ENCODE measurements at places on chromosomes 4 and X.
A peak's percentile ranks its signal among the peaks of the same experiment; 100 is the strongest.

DNA sequence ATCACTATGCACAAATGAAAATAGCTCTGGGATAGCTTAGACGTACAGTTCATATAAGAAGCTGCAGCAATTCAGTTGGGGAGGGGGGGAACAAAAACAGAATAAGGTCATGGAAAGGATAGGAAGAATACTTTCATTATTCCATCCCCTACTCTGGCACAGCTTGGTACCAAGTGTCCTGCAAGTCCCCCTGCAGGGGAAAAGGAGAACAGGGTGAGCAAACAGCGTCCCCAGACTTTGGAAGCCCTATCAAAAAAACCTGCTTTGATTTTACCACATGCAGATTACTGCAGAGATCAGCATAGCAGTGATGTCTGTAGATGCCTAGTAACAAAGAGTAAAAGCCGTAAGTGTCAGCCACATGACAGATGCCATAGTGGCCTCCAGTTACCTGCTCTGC is 209.4 kb upstream of the NEIL3 start:
- DNase-seq: no peak

- no peak for DNase-seq
These were observed 79.7 kb upstream of the USP9X start for GRCh38 chrX:41005445-41005992.

DNA sequence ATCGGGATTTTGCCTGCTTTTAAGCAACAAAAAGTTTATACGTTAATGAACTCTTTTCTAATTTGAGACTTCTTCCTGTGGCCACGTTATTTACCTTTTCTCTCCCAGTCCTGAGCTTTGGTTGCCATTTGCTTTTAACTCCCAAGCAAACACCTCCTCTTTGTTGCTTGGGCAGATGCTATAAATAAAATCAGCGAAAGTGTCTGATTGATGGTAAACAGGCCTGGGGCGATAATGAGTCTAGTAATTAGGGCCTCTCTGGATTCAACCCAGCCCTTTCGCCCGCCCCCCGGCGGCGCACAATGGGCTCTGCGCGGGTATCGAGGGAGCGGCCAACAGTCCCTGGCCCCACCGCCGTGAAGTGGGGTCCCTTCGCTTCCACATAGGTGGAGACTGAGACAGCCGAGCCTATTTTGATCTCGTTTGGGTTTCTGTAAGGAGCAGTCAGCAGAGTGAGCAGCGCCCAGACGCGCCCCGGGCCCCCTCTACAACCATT is 790 bp downstream of the CLGN start:
- DNase-seq: no peak

DNA sequence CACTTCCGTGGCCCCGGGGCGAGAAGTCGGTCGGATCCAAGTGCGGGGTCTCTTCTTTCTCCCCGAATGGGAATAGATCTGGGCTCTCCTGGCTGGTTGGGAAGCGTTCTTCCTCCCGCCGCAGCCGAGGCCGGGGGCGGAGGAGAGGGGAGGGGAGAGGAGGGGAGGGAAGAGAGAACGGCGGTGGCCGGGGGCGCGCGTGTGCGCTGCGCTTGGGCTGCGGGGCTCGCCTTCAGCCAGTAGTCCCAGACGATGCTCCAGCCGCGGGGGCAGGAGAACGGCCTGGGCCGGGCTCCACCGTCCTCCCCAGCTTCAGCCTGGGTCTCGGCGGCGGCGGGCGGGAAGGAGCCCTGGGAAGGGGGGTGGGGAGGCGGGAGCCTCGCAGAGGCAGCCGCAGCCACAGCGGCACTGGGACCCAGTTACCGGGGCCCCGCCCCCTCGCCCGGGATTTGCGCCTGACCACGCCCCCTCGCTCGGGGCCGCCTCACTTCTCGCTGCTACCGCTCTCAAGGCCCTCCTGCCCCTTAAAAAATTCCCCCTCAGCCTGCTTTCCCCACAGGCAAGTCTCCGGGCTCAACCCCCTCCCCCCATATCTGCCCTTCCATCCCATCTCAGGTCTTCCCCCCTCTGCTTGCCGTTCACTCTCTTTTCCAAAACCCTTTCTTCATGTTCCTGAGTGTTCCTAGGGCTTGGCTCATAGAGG is at the start of gene FGD1:
TSS of gene FGD1 (minus strand) at position 421 of the 703 bp plus-strand sequence. CDS start 802 bp downstream, outside the sequence.
- peak; percentile 65 for DNase-seq

- DNase-seq: no peak
These were observed 2.9 kb downstream of the FMR1 start for GRCh38 chrX:147914591-147914990.

Data from GM13976 (cell line).